ENCODE measurements at places on chromosomes 1 and 21. TPM values are rescaled to one million over a fixed set of nuclear protein-coding genes. Genes with fewer than 3 reads are reported as not detected.

Gene LRP8
- 4.2 TPM for total RNA-seq

Gene ARHGAP29
- total RNA-seq = 22.8 TPM

Gene TSTD1
- 90.8 TPM for total RNA-seq

Gene SMCP
- not detected for total RNA-seq

Gene TACSTD2
- 101 TPM for total RNA-seq

Gene SAMD11
- total RNA-seq = 2.1 TPM

Gene GNAT2
- total RNA-seq = not detected

Gene MEX3A
- 4.7 TPM for total RNA-seq

Gene TRNP1
- total RNA-seq = 17.1 TPM

Gene KLHL17
- total RNA-seq = 29.0 TPM

Gene HSPG2
- 179 TPM for total RNA-seq

Gene FCN3
- 1.6 TPM for total RNA-seq

DNA sequence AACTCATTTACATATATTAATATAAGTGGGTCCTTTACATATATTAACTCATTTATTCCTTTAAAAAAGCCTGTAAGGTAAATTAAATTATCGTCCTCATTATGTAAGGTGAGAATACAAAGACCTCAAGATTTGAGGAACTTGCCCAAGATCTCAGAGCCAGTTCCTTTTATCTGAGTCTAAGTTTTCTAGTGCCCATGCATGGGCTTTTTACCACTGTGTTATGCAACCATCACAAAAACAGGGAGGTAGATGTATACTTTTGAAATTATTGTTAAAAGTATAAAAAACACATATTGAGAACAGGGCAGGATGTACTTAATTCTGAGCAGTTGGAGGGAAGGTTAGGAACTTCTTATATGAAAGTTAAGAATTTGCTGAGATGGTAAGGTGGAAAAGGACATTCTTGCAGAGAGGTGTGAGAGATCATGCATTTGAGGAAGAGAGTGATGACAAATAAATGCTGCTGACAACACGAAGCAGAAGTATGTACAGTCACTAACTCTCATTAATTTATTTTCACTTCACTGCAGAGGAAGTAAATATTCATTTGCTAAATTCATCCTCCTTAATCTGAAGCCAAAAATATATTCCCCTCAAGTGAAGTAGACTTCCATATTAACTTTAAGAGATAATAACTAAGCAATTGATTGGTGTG, 28.9 kb upstream of the LYPLAL1 start:
- DNase-seq = no peak

- DNase-seq = no peak
Observed at GRCh38 chr1:194298007-194298598, 1111.7 kb upstream of the B3GALT2 start.

DNA sequence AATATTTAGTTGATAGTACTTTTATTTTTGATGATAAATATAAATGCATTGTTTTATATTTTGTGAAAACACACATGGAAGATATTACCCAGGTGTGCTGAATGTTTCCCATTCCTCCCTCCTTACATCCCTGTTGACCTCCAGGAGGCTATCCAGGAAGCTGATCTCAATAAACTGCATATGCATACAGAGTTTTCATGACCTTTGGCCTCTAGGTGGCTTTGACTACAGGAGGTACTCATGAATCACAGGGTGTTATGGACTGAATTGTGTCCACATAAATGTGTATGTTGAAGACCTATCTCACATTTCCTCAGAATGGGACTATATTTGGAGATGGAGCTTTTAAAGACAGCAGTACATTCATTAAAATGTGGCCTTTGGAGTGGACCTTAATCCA, 914.9 kb upstream of the NCAM2 start:
- no peak for DNase-seq

- DNase-seq = no peak
Observed at GRCh38 chr1:222216255-222216754, 331.6 kb downstream of the HHIPL2 start.

DNA sequence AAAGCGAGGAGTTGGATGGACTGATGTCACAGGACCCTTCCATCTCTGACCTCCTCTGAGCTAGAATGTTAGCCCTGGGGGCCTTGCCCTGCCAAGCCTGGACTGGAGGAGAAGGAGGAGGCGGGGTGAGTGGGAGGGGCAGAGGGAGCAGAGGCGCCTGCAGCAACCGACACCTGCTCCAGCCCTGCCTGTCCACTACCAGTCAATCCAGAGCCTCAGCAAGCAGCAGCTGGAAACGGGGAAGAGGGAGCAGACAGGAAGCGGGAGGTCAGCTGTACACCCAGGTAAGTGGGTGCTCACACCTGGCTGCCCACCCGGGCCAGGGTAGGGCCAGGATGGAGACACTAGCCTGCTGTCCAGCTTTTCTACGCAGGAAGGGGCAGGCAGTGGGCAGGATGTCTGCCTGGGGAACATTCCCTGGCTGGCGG, at the start of gene IGFN1:
TSS of gene IGFN1 (plus strand) at position 201 of the 428 bp plus-strand sequence. CDS start 2,470 bp downstream, outside the sequence.
- no peak for DNase-seq

- DNase-seq = no peak
Observed at GRCh38 chr1:197515421-197515820, 247.4 kb downstream of the CRB1 start.

DNA sequence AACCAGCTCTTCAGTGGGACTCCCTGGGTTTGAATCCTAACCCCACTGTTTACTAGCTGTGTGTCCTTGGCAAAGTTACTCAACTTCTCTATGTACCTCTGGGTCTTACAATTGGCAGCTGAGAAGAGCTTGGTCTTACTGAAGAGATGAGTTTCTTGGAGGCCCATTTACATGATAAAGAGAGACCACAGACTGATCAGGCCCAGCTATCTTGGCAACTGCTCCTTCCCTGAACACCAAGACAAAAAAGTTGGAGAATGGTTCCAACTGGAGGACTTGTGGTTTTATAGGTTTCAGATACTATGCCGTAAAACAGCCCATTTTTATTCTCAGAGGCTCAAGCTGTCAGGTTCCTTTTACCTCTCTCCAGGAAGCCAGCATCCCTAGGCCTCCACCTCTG, 24.8 kb upstream of the CNIH3 start:
- DNase-seq = no peak

DNA sequence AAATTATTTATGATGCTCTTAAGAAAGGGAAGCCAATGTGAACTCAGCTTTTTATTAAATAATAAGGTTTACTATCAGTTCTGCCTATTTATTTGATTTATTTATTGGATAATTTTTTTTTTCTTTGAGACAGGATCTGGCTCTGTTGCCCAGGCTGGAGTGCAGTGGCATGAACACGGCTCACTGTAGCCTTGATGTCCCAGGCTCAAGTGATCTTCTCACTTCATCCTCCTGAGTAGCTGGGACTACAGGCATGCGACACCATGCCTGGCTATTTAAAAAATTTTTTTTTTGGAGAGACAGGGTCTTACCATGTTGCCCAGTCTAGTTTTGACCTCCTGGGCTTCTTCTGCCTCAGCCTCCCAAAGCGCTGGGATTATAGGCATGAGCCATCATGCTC, 21.0 kb upstream of the DNAJC28 start:
- DNase-seq = no peak

- no peak for DNase-seq
Observed at GRCh38 chr1:185926588-185926987, 192.4 kb downstream of the HMCN1 start.

GRCh38 chr1:54337034-54337433, 69.2 kb downstream of the SSBP3 start:
- no peak for DNase-seq

- no peak for DNase-seq
Observed at GRCh38 chr1:67339623-67340343, 32.1 kb downstream of the IL12RB2 start.

- DNase-seq = no peak
Observed at GRCh38 chr1:91555074-91555730, 54.6 kb downstream of the CDC7 start.

DNA sequence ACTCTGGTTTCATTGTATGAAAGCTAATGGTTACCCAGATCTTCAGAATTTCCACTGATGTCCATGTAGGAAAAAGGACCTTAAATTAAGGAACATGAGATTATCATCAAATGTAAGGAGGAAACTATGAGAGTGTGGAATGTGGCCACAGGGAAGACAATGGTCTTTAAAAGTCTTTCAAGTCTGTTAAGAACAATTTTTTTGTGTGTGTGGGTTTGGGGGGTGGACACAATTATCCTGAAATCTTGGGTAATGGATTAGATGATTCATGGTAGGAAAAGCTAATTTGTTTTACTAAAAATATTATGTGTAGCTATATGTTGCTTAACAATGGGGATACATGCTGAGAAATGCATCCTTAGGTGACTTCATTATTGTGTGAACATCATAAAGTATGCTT, 72.9 kb downstream of the PLA2G4A start:
- DNase-seq = no peak

DNA sequence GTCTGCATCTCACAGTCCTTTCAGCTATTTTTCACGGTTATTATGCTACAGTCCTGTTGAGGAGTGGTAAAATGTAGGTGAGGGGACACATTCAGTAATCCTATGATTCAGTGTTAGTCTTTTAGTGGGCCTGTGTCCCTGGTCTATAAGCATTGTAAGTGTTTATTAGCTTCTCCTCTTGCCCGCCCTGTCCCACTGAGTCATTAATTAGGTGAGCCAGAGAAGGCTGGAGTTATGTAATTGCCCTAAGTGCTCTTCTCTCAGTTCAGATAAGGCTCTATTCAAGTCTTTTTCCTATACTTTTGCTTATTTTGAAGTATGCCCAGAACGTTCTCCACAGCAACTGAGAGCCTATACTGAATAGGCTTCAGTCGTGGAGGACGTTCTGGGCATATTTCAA, 76.3 kb upstream of the ZRANB2 start:
- no peak for DNase-seq

- no peak for DNase-seq
Observed at GRCh38 chr1:48978413-48978812, 201.7 kb upstream of the BEND5 start.

DNA sequence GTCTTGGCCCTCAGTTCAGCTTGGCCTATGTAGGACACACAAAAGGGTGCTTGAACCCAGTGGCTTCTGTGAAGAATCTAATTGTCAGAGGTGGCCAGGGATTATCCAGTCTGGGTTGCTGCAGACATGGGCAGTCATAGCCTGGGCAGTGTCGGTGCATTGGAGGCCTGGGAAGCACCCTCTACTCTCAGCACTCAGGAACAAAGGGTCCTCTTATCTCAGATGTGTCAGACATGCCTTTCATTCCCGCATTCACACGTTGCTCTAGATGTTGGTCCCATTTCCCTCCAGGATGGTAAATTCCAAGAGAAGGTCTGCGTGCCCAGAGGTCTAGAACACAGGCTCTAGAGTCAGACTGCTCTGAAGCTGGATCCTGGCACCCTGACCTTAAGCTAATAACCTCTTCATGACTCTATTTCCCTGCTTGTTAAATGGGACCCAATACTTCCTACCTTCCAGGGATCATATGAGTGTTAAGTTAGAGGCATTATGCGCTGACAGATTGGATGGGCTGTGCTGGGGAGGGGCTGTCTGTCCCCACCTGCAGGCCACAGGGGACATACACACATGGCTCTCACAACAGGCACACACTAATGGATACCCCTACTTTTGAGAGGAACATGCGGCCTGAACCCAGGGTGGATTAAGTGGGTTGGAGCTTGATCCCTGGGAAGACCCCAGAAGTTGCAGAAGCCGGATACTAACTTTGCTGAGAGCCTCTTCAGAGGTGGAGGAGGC, 16.5 kb upstream of the EDN2 start:
- DNase-seq = no peak

DNA sequence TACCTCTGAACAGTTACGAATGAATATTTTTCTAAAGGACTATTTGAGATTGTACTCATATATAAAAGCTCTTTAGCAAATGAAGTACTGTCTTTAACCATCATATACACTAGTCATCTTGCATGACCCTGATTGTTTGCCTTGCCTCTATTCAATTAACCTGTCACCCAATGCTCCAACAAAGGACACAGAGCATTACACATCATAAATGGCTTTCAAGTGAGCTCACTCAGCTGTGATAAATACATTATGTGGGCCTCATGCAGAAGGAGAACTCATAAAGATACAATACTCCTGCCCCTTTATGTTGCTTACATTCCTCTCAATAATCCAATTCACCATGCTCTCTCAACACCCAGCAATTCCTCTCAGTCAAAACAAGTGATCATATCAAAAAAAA, 993.0 kb upstream of the PRMT6 start:
- no peak for DNase-seq

DNA sequence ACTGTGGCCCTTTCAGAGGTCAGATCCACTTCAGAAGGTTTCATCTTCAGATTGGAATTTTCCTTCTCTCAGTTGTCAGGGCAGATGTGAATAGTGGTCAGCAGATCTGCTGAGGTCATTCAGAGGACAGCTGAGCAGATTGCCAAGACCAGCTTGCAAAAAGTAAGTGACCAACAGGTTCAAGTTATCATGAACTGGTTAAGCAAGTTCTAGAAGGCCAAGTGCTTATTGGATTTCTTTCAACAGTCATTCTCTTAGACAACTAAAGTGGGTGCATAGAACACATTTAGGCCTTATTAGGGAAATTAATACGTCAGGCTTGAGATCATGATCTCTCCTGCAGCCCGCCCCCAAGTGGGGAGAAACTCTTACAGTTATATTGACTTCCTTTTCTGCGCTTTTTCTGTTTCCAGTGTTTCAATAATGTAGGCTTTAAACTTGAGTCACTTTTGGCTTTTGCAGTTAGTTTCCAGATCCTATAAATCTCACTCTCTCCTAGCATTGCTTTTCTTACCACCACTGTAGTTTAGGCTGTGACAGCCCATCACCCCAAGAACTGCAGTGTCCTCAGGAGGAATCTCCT, 96.4 kb downstream of the C1orf21 start:
- peak; percentile 83 for DNase-seq

GRCh38 chr1:171793636-171794035, 12.2 kb downstream of the METTL13 start:
- no peak for DNase-seq

DNA sequence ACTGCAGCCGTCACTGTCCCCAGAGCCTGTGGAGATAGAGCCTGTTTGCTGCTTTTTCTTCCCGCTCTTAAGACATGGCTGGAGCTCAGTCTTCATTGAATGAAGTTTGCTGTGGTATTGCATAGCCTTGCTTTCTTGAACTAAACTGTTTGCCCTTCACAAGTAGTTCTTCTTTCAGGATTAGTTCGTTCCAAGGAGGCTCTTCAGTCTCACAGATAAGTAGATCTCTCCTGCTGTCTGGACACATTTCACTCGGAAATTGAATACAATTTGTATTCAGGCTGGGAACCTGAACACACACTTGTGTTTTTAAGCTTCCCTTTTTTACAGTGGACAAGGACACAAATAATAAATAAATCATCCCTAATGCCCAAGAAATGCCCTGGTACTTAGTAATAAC, 34.7 kb downstream of the IFNAR1 start:
- no peak for DNase-seq

DNA sequence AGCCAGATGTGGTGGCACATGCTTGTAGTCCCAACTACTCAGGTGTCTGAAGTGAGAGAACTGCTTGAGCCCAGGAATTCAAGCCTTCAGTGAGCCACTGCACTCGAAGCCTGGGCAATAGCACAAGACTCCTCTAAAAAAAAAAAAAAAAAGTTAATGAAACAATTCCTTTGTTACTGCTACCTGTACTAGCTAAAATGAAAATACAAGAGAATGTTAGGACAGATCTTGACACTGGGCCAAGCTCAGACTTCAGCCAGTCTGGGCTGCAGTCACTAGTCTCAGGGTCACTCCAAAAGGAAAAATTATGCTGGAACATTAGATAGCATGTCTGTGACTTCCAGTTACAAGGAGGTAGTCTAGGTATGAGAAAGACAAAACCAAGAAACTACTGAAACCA, 56.5 kb downstream of the TRIM33 start:
- DNase-seq = peak; percentile 13

- DNase-seq = no peak
Observed at GRCh38 chr1:79807816-79808215, 801.3 kb upstream of the ADGRL4 start.

GRCh38 chr1:77655431-77655974, 27.0 kb downstream of the ZZZ3 start:
- DNase-seq = peak; percentile 37

- DNase-seq = no peak
Observed at GRCh38 chr21:28587748-28588147, 404.9 kb downstream of the LTN1 start.
